ENCODE measurements at places on chromosomes 12 and 14.

GRCh38 chr14:92247341-92247740 lies 75.6 kb upstream of the SLC24A4 start:
- DNase-seq: no peak

- no peak for DNase-seq
Observed at GRCh38 chr12:6666211-6666610, 3.3 kb upstream of the ING4 start.

- DNase-seq: no peak
Observed at GRCh38 chr14:96509457-96510090, 7.4 kb downstream of the PAPOLA start.

DNA sequence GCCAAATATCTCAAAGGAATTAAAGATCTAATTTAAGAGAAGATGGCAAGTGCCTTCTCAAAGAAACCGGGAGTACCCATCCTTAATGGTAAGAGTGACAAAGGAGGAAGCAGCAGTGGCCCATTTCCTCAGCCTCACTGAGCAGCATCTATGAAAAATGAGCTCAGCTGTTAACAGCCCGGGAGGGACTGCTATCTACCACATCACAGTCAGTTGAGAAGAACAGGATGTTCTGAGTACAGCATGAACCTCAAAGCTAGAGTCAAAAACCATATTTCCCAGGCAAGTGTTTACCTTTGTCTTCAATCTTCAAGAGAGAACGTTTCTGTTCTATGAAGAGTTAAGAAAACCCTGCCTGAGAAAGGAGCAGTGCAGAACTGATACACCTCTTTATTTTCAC lies 115.0 kb downstream of the BTG1 start:
- DNase-seq: no peak

DNA sequence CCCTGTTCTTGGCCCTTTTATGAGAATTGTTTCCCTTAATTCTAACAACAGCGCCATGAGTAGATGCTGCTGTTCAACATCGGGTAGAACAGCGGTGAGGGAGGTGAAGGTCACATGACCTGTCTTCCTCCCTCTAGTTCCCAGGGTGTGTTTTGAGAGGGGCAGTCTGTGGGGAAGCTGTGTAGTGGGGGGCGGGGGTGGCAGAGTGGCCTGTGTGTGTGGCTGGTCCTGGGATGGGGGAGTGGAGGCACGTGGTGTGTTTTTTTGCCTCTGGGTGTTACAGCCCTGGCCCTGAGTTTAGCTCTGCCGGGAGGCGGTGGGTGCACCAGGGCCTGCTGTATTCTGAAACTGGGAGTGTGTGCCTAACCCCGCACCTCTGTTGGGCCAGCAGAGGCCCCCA lies 202.7 kb downstream of the TSPAN9 start:
- no peak for DNase-seq

DNA sequence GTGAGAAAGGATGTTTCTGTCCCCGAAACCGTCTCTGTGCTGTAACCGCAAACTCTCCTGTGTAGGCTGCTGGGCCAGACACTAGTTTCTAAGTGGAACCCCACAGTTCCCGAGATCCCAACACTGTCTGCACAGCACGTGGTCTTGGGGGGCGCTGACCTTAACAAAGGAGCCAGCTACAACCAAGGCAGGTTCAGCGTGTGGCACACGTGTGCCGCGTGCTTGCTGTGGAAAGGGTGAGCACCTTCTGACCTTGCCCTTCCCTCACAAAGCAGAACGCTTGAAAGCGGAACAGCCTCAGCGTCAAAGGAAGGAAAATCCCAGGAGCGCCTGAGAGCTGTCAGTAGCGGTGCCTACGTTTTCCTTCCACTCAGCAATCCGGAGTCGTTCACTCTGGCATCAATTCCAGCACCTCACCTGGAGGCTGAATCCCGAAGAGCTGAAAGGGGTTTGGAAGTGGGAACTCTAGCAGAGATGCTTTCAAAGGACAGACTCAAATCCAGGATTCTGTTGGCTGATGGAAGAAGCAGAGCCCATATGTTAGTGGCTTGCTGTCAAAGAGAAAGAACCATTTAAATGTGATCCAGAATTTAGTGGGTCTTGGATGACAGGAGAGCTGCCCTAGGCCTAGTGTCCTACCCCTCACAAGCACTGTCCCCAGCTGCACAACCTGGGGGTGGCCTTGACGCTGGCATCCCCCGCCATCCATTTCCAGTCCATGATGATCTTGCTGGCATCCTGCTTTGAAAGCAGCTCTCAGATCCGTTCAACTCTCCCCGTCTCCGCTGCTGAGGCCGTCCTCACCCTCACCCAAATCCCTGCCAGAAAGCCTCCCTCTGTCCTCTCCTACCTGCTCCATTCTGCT lies 27.1 kb downstream of the CCDC92 start:
- no peak for DNase-seq

Measured in right kidney (tissue), 9 donors.